MCF 10A (cell line): ENCODE measurements at places on chromosomes 7 and 10. TPM values are rescaled to one million over a fixed set of nuclear protein-coding genes. Genes with fewer than 3 reads are reported as not detected.

GRCh38 chr10:11193001-11193551 lies 175.4 kb downstream of the CELF2 start:
- no peak overlapping the region for H3K4me3 ChIP-seq
- no peaks in the 10 kb centered on the region for H3K36me3 ChIP-seq
- DNase-seq: no peak
- H3K27ac ChIP-seq: no peak overlapping the region
- H3K4me1 ChIP-seq: no peaks in the 10 kb centered on the region

DNA sequence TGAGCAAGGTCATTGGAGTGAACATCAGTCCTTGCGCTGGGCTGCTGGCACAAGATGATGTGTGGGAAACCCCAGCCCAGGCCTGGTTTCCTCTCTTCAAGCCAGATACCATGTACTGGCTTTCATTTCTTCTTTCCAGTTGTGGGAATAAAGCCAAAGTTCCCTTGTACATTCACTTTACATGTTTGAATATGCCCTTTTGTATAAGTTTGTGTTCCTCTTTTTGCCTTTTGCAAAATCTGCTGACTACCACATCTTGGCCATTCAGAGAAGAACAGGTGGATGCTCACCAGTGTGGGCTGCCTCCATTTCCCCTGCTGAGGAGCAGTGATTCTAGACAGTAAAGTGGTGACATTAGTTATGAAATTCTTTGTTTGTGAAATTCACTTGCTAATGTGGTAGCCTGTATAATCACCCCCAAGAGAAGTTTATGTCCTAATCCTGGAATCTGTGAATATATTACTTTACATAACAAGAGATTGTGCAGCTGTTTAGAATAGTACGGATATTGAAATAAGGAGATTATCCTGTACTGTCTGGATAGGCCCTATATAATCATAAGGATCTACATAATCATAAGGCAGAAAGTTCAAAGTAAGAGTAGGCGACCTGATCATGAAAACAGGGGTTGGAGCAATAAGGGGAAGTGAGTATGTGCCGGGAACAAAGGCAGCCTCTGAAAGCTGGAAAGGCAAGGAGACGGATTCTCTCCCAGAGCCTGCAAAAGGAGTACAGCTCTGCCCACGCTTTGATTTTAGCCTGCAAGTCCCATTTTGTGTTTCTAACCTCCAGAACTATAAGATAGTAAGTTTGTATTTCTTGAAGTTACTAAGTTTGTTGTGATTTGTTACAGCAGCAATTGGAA lies 18.8 kb upstream of the AOAH start:
- H3K4me3 ChIP-seq: no peak overlapping the region
- no peak overlapping the region for H3K27ac ChIP-seq
- no peak for DNase-seq
- H3K4me1 ChIP-seq: peaks cover 12% of the 10 kb centered on the region
- H3K27me3 ChIP-seq: no peaks in the 10 kb centered on the region
- H3K36me3 ChIP-seq: no peaks in the 10 kb centered on the region

- no peaks in the 10 kb centered on the region for H3K36me3 ChIP-seq
- no peak overlapping the region for H3K27ac ChIP-seq
- H3K27me3 ChIP-seq: peaks cover 19% of the 10 kb centered on the region
- H3K4me1 ChIP-seq: no peaks in the 10 kb centered on the region
Observed at GRCh38 chr10:78470267-78471103, 436.8 kb downstream of the RPS24 start.

GRCh38 chr10:120689777-120690529 lies 161.2 kb upstream of the WDR11 start:
- H3K36me3 ChIP-seq: no peaks in the 10 kb centered on the region
- H3K27ac ChIP-seq: no peak overlapping the region
- no peak overlapping the region for H3K4me3 ChIP-seq
- DNase-seq: no peak
- H3K4me1 ChIP-seq: peaks cover 12% of the 10 kb centered on the region
- no peaks in the 10 kb centered on the region for H3K27me3 ChIP-seq

DNA sequence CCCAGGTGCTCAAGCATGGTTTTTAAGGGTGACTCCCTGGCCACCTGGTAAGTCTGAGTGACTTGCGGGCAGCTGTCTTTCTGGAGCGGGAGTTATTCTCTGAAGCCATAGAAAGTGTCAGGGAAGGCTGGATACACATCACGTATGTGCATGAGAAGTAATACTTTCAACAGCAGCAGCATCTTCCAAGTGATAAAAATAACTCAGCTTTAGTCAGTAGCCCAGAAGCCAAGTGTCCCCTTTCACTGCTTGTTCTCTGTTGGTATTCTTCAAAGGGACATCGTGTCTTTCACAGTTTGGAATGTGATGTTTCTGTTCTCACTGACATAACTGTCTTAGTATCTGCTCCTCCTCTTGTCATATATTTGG lies 97.6 kb downstream of the KIAA1217 start:
- no peak overlapping the region for H3K27ac ChIP-seq
- H3K4me3 ChIP-seq: no peak overlapping the region
- no peaks in the 10 kb centered on the region for H3K27me3 ChIP-seq
- H3K4me1 ChIP-seq: peaks cover 25% of the 10 kb centered on the region
- no peak for DNase-seq

- H3K4me3 ChIP-seq: no peak overlapping the region
- no peaks in the 10 kb centered on the region for H3K36me3 ChIP-seq
- DNase-seq: peak; percentile 26
- H3K27me3 ChIP-seq: no peaks in the 10 kb centered on the region
Observed at GRCh38 chr10:63072951-63073350, 60.2 kb upstream of the NRBF2 start.

DNA sequence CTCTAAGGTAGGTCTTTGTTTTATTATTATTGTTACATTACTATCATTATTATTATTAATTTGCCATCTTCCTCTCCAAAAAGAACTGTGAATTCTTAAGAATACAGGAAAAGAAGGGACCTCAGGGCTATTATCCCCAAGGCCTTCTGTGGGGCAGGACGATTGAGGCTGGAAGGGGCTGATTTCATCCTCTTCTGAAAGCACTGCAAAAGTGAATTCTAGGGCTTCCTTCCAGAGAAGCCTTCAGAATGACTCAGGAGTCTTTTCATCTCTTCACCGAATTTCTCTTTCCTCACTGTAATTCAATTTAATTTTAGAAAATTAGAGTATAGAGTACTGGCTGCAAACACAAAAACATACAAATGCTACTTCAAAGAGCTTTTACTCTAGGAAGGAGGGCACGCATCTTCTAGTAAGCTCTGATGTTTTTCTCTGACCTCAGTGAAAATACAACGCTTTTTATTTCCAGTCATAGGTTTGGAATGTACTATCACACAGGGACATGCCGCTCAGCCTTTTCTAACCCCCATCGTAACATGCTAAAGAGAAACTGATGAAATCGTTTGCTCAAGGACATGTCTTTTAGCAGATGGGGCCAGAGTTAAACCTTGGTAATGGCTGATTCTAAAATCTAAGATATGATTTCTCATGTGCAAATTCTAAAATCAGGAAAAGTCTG lies 280.2 kb upstream of the PITRM1 start:
- peak; percentile 70 for DNase-seq
- no peaks in the 10 kb centered on the region for H3K27me3 ChIP-seq
- H3K4me1 ChIP-seq: peaks cover 34% of the 10 kb centered on the region
- no peaks in the 10 kb centered on the region for H3K36me3 ChIP-seq

DNA sequence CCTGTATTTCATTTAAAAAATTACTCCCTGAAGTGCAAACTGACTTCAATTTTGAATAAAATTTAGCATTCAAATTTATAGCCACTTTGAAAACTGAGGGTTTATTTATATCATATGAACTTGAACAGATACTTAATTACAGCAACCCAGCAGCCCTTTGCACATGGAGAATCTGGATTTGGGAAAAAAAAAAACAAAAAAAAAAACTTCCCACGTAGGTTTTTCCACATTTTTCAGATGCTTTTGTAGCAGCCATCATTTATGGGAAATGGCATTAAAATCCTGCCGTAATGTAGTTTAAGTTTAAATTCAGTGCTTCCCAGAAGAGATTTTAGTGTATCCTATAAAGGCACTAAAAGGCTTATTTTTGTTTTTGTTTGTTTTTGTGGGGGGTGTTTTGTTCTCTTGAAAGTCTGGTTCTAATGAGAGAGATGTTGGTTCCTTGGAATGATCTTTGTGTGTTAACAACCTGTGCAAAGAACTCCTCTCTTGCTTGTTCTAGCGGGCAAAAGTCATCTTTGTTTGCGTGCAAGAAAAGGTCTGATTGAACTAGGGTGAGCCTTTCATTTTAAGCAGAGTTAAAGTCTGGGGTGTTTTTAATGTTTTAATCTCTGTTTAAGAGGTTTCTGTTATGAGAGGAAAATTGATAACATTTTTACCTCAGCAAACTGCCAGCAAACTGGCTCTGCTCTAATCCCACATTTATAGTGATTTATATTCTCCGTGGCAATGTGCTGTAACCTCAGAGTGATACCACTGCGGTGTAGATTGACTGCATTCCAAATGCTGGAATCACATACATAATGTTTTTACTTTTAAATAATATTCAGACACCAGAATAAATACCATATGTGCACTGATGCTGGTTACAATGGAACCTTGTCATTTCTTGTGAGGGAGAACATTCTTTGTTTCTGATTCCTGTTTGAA lies 105.5 kb downstream of the WNT2 start:
- H3K36me3 ChIP-seq: no peaks in the 10 kb centered on the region
- H3K27me3 ChIP-seq: no peaks in the 10 kb centered on the region
- no peak overlapping the region for H3K27ac ChIP-seq
- H3K4me3 ChIP-seq: no peak overlapping the region

DNA sequence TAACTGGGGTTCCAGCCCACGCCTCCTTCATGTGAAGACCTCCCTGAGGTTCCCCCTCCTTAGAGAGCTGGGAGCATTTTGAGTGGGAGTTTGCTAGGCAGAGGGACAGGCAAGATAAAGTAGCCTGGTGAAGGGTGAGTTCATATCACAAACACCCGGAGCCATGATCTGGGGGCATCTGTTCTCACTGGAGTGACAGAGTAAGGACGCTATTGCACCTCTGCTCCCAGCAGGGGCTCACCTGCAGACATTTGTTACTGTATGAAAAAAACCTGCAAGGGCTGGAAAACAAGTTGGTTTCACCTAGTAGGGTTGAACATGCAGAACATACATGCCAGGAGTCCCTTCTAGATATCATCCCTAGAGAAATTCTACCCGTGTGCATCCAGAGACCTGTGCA lies 88.4 kb downstream of the CARD11 start:
- peaks cover 5% of the 10 kb centered on the region for H3K4me1 ChIP-seq
- H3K36me3 ChIP-seq: peaks cover 4% of the 10 kb centered on the region
- no peak overlapping the region for H3K4me3 ChIP-seq
- DNase-seq: no peak

GRCh38 chr10:131444862-131445461 lies 133.4 kb upstream of the TCERG1L start:
- no peak overlapping the region for H3K27ac ChIP-seq
- H3K4me3 ChIP-seq: no peak overlapping the region
- DNase-seq: no peak
- no peaks in the 10 kb centered on the region for H3K36me3 ChIP-seq
- no peaks in the 10 kb centered on the region for H3K27me3 ChIP-seq

DNA sequence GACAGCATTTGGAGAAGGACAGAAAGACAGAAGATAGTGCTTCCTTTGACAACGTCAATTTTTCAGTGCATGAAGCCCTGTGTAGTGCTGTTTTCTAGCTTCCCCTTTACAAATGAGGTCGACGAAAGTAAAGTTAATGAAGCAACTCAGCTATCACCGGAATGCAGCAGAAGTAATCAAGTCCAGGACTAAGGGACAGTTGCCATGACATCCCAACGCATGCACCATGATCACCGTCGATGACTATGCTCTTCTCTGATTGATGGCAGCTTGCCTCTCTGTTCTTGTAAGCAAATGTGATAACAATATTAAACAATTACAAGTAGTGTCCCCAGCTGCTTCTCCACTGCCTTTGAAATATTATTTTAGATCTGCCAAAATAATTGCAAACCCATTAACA lies 205.8 kb downstream of the FRMD4A start:
- H3K36me3 ChIP-seq: no peaks in the 10 kb centered on the region
- H3K27ac ChIP-seq: no peak overlapping the region
- H3K27me3 ChIP-seq: no peaks in the 10 kb centered on the region
- DNase-seq: no peak
- no peak overlapping the region for H3K4me3 ChIP-seq
- H3K4me1 ChIP-seq: peaks cover 8% of the 10 kb centered on the region

DNA sequence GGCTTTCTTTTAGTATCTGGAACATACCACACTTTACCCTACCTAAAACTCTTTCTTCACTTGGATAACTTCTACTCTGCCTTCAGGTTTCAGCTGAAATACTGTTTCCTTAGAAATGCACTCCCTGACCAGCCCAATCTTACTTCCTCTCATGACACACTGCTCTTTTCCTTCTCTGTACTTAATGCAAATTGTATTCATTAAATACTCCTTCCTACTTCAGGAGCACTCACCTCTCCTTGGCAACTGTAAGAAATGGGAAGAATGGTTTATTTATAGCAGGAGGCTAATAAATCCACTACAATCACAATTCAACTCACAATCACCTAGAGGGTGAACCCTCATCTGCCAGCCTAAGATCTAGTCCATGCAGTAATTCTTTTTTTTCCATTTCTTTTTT lies 15.2 kb downstream of the ZCWPW1 start:
- no peaks in the 10 kb centered on the region for H3K27me3 ChIP-seq
- DNase-seq: no peak
- no peak overlapping the region for H3K4me3 ChIP-seq
- H3K36me3 ChIP-seq: no peaks in the 10 kb centered on the region

DNA sequence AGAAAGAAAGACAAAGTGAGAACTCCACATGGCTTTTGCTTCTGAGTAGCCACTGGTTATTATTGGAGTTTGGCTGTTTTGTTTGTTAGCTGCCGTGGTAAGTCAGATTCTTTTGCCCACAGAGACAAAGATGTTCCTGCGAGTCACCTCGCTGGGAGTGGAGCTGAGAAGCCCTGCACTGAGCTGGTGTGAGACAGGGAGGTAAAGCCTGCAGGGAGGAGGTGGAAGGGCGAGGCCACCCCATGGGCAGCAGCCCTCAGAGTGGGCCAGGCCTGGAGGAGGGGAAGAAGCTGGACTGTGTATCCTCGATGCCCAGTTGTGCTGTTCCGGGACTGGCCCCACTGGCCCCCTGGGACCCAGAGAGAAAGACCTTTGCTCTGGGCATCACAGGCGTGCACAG lies 14.3 kb upstream of the NOM1 start:
- H3K36me3 ChIP-seq: peaks cover 4% of the 10 kb centered on the region
- peaks cover 6% of the 10 kb centered on the region for H3K4me1 ChIP-seq
- no peaks in the 10 kb centered on the region for H3K27me3 ChIP-seq
- no peak overlapping the region for H3K4me3 ChIP-seq
- no peak overlapping the region for H3K27ac ChIP-seq

NACAD gene
- not detected in 2 replicates for total RNA-seq

TAS2R4 gene
- total RNA-seq: 2.5 and 3.5 TPM in 2 replicates

HILPDA gene
- total RNA-seq: 6.2 and 8.3 TPM in 2 replicates

ITIH5 gene
- total RNA-seq: not detected in 2 replicates

HOXA7 gene
- total RNA-seq: 0.29 and 0.44 TPM in 2 replicates

PRPS1L1 gene
- not detected in 2 replicates for total RNA-seq

TMEM213 gene
- not detected in 2 replicates for total RNA-seq

GFRA1 gene
- not detected in 2 replicates for total RNA-seq
